ENCODE measurements at places on chromosomes 6 and 20.

DNA sequence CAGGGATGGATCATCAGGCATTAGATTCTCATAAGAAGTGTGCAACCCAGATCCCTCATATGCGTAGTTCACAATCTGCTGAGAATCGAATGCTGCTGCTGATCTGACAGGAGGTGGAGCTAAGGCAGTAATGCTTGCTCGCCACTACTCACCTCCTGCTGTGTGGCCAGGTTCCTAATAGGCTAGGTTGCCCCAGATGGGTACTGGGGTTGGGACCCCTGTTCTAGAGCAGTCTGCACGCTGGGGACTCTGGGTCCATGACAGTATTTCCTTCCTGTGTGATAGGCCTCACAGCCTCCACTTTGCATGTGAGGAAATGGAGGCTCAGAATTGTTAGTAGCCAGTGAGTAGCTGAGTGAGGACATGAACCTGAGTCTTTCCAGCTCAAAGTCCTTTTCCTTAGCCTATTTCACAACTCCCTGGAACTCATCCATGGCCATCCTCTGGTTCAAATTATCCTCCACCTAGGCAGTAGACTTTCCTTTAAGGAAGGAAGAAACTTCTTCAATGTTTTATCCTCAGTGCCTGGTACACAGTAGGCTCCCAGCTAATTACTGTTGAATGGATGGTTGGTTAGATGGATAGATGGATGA, 117.2 kb downstream of the SYCP2 start:
- DNase-seq, result no peak

- peak; percentile 58 for DNase-seq
Observed at GRCh38 chr20:17816804-17817587, 117.2 kb downstream of the BANF2 start.

- no peak for DNase-seq
Observed at GRCh38 chr6:38806833-38807232, 91.7 kb downstream of the DNAH8 start.

- DNase-seq, result no peak
Observed at GRCh38 chr6:154649721-154650120, 83.5 kb upstream of the SCAF8 start.

- DNase-seq, result no peak
Observed at GRCh38 chr6:31070711-31071197, 41.6 kb downstream of the C6orf15 start.

GRCh38 chr6:37048851-37049757, 43.6 kb downstream of the FGD2 start:
- no peak for DNase-seq

GRCh38 chr6:39214120-39214813, 15.0 kb downstream of the KCNK5 start:
- DNase-seq, result no peak

- no peak for DNase-seq
Observed at GRCh38 chr6:138030872-138031271, 76.3 kb downstream of the PERP start.

GRCh38 chr6:65170273-65170672, 536.8 kb downstream of the EYS start:
- DNase-seq, result no peak

GRCh38 chr6:13077117-13077516, 251.2 kb downstream of the TBC1D7 start:
- DNase-seq, result no peak

DNA sequence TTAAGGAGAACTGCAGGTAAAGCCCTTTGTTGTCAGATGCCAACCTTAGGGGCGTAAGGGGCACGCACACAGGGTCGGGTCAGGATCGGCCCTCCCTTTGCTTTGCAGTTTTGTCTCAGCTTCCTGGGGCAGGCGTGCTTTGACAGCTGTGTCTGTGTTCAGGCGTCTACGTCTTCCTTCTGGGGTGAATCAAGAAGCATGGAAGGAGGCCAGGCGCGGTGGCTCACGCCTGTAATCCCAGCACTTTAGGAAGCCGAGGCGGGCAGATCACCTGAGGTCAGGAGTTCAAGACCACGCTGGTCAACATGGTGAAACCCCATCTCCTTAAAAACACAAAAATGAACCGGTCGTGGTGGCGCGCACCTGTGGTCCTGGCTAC, 1.3 kb downstream of the ZGPAT start:
- no peak for DNase-seq

GRCh38 chr20:36173451-36173933, 19.0 kb downstream of the EPB41L1 start:
- no peak for DNase-seq

DNA sequence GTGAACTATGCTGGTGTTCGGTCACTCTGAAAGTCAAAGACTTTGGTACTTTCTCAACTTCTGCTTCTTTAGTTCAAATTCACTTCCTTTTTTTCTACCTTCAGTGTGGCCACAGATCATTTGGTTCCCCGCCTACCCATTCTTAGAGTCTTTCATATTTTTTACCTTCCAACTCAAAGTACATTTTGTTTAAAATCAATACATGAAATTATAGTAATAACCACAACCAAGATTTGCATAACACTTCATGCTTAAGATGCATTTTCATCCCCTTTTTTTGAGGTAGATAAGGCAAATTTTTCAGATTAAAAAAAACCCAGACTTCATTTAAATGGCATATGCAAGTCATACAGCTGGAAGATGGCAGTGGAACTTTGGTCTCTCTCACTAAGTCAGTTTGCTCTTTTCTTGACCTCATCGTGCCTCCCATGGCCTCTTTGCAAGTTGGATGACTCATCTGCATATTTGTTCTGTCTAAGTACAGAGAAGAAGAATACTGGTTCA, 11.9 kb upstream of the CNR1 start:
- no peak for DNase-seq

DNA sequence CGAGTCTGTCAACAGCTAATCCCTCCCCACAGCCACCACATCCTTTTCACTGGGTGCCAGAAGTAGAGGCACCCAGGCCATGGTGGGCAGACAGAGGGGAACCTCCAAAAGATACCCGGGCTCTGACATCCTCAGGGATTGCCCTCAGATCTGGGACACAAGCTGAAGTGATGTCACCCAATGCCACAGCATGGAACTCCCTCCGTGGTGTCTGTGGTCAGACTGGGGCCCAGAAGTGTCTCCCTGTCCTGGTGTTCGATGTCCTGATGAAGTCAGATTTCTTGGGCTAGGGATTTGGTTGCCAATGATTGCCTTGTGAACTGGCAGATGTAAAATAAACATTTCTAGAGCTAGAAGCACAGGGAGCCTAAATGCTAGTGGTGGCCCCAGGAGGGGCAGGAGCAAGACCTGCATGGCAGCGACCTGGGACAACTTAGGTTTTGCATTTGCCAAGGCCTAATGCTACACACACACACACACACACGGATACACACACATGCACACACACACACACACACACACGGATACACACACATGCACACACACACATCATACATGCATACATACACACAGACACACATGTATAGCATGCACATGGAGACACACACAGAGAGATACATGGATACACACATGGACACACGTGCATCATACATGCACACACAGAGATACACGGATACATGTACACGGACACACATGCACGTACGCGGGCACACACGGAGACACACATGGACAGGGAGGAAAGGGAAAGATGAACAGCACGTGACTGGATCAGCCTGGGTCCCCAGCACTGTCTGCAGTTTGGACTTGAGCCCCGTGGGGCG, 221.0 kb downstream of the NFATC2 start:
- DNase-seq, result no peak

- no peak for DNase-seq
Observed at GRCh38 chr6:125230674-125231073, 71.1 kb downstream of the HDDC2 start.

GRCh38 chr20:24673678-24674570, 204.5 kb downstream of the SYNDIG1 start:
- peak; percentile 79 for DNase-seq

DNA sequence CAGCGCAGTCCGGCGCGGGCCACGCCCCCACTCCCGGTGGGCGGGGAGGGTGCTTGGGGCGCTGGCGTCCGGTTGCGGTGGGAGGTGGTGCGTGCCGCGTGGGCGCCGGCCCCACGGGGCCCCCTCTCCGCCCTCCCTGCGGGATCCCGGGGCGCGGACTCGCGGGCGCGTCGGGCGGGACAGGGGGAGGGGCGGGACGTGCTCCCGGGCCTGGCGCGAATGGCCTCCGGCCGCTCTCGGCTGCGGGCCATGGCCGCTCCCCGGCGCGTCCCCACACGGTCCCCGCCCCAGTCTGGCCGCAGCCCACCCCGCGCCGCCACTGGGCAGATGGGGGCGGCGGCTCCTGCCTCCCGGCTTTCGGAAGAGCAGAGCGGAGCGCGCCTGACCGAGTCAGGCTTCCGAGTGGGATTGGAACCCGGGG, 771 bp upstream of the PPP1R3G start:
- no peak for DNase-seq

DNA sequence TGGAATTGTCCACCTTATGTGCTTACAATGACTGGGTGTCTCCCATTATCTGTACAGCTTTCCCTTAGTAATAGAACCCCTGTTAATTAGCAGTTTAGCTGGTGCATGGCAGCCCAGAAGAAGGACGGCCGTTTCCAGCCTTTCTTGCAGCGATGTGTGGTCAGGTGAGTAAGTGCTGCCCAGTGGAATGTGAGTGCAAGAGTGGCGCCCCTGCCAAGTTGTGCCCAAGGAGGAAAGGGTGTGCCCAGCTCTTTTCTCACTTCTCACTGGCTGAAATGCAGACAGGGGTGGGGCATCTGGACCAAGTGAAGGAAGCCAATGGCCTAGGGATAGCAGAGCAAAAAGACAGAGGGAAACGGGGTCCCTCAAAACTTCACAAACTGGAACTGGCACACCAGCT, 296.8 kb downstream of the PREX1 start:
- peak; percentile 66 for DNase-seq

DNA sequence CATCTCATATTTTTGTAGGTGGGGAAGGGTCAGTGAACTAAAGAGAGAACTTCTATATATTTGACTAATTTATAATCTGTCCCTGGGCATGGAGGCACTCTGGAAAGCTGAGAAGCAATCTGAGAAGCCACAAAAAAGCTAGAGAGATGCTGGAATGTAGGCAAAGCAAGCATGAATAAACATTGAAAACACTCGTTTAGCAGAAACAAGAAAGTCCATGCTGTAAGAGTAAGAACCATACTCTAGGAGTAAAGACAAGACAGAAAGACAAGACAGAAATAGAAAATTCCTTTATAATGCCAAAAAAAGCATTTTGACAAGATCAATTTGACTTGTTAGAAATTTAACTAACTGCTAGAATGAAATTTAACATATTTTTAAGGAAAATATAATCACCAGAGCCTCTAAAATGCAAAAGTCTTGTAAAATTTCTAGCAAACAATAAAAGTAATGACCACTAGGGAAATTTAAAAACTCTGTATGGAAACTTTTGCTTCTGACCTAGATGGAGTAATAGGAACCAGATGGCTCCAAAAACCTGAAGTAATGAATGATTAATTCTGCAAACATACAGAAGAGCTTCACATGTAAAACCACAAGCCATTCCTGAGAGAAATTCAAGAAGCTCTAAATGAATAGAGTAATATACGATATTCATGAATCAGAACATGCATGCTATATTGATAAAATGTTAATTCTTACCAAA, 625.7 kb upstream of the PTCHD4 start:
- DNase-seq, result no peak

GRCh38 chr20:49750611-49751396, 37.1 kb upstream of the B4GALT5 start:
- DNase-seq, result no peak

DNA sequence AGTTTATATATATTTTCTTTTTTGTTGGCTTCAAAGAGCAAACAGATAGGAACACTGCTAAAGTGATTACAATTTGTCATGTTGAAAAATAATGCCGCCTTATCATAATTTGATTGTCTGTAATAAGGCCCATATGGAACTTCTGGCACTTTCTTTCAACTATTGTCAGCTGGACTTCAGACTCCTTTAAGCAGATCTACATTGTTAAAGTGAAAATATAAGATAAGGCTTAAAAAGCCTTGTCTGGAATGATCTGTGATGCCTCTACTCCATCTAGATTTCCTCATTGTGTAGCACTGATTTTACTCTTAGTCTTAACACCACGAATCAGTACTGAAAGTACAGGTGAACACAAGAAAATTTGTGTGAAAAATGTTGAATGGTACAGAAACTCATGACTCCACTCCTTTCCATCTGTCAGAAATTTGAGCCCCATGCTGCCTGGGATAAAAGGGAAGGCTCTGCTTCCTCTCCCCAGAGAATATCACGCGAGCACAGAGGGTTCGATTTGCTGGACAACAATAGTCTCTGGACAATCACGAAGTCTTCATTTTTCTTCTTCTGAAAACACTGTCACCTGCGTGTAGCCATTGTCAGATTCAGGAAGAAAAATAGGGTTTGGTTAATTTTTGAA, 56.0 kb downstream of the BCAS1 start:
- DNase-seq, result no peak

GRCh38 chr20:7935027-7935551, 5.2 kb downstream of the HAO1 start:
- no peak for DNase-seq

DNA sequence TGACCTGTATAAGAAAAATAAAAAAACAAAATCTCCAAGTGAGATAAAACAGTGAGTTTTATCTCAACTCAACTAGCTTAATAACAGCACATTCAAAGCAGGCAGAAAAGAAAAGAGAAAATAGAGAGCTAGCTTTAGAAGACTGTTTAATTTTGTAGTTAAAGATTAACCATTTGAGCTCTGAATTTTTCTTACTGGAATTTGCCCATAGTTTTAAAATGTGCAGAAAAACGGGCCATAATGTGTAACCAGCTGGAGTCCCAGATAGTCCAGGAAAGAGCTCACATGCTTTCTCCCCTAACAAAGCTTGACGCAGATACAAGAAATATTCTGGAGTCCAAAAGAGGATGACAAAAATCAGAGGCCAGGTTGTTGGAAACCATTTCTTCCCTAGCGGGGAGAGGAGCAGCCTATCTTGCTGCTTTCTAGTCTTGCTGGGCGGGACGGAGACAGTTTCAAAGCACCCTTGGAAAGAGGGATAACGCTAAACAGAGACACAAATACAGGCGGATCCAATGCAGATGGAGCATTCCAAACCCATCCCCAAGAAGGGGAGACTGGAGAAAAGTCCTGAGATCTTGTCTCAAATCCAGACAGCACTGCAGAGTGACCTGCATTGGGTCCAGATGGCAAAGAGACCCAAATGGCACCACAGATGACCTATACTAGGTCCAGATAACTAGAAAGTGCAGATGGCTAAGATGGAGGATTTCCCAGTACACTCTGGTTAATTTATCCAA, 16.1 kb downstream of the TTK start:
- no peak for DNase-seq

GRCh38 chr6:98787961-98788360, 46.4 kb upstream of the POU3F2 start:
- no peak for DNase-seq

DNA sequence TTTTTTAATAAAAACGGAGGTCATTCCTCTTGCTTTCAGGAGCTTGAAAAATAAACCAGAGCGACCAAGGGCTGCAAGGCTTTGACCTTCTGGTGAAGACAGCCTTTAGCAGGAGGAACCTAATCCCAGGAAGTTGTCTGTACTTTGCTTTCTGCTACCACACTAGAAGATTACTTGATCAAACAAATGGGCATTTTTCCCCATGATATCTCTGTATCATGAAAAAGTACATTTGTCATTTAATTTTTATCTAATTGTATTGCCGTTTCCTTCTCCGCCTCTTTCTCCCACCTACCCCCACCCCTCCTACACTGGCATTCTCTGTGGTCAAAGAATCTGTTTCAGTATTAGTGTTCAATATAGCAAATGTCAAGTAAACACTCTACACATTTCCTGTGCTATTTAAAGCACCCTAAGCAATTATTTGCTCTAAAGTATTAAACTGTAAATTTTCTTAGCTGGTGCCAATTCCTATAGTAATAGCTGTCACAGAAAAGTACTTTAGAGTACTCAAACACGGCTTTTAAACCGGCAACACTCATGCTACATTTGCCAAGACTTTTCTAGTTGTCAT, 29.7 kb downstream of the ATXN1 start:
- no peak for DNase-seq

GRCh38 chr20:10653599-10654249, 20.1 kb downstream of the JAG1 start:
- no peak for DNase-seq

Measured in posterior vena cava (tissue), 2 donors.